Stimulated activated CD4-positive, alpha-beta T cell treated with anti-CD3 and anti-CD28 coated beads, Interleukin-1b, Interleukin-23, amount 100 ng/mL, for 24 hours (primary cell): ENCODE measurements at places on chromosomes 2 and 18.

DNA sequence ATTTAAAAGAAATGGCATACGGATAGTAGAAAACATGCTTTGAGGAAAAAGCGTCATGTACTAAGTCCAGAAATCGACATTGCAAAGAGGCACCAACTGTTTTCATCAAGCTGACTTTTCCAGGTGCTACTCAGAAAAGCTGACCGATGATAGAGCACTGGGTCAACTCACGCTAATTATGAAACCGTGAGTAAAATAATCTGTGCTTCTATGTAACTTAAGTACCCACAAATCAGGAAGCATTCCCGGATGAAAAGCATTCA is 353 bp upstream of the NUP35 start:
- no peak for DNase-seq

- DNase-seq: no peak
These were observed 680.9 kb downstream of the IRS1 start for GRCh38 chr2:226118471-226119429.

DNA sequence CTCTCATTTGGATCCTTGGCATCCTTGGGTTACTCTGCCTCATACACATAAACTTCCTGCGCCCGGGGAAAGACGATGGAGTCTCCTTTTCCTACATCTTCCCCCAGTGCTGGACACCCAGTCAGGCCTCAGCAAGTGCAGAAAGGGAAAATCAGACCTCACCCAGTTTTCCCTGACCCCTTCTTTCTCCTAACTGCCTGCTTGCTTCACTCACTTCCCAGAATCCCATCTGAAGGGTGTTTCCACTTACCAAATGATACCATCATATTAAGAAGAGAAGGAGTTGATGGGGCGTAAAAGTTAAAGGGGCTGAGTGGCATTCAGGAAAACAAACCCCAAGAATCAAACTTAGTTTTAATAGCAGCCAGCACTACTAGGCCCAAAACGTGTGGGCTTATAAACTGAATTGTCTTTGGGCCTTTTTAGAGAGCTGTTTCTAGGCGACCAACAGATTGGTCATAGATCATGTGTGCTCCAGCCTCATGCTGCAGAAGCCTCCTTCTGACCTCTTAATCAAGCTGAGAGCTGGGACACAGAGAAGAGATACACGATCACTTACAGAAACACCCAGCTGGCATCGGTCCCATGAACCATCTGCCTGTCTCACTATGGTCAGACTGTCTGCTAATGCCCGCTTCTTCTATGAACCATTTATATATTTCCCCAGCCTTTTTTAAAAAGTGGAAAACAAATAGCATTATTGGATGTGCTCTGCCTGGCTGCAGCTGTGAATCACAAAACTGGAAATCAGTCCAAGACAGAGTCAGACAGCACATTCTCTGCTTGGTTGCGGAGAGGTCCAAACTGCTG is 165.7 kb upstream of the SLC14A2 start:
- no peak for DNase-seq

GRCh38 chr2:27041752-27042151 is 9.0 kb downstream of the TMEM214 start:
- no peak for DNase-seq

DNA sequence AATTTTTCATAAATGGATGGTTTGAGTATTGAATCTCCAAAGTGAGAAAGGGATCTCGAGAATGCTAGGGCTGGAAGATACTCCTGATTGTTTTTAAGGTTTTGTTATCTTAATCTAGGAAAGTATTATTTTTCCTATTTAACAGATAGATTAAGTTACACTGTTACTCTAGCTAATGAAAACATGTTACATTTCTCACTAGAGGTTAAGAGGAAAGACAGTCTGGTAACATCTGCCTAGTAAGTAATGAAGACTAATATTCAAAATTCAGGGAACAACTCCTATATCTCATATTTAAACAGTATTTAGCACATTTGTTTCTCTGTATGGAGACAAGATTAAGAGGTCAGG is 2.0 kb downstream of the GALNT3 start:
- no peak for DNase-seq

DNA sequence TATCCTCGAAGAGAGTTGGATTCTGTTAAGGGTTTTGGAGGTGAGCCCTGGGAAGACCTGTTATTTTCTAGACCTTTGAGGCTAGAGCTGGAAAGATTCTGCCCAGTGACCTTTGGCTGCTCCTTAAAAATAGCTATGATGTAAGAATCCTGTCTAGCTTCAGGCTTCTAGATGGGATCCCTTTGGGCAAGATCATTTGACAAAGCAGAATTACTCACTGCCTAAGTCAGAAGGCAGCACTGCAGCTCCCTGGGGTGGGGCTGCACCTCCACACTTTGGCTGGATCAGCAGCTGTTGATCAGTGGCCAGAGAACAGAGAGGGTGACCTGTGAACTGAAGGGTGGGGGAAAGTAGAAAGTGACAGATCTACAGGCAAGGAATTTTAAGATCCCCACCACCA is 103.8 kb downstream of the ASAP2 start:
- no peak for DNase-seq

DNA sequence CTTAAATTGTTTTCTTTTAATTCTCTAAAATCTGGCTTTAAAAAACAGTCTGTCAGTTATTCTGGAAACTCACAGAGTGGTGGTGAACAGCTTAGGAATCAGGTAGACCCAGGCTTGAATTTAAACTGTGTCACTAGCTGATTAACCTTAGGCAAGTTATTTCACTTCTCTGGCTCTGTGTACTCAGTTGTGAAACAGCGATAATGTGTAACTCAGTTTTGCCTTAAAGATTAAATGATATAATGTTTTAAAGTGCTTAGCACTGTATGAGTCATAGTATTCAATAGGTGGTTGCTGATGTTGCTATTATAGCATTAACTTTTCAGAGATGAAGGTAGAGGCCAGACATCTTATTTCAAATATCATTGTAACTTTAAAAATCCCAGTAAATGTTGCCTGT is 40.7 kb downstream of the PKP4 start:
- no peak for DNase-seq

GRCh38 chr2:113700186-113700841 is 56.1 kb downstream of the SLC35F5 start:
- peak; percentile 8 for DNase-seq

- DNase-seq: peak; percentile 30
These were observed 901 bp downstream of the ICA1L start for GRCh38 chr2:202870431-202871299.

DNA sequence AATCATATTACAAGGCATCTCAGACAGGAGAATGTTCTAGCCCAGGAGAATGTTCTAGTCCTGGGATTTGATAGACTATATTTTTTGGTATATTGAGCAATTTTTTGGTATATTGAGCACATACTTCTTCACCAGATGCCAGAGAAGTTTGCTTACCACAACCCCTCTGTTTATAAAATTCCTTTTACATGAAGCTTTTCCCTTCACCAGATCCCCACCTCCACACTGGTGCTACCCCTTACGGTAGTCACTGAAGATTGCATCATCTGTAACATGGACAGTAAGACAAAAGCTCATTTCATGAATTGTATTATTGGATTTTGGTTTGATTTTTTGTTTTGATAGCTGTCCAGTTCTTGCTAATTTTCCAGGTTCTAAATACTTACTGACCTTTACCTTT is 7.2 kb upstream of the HNMT start:
- DNase-seq: no peak

DNA sequence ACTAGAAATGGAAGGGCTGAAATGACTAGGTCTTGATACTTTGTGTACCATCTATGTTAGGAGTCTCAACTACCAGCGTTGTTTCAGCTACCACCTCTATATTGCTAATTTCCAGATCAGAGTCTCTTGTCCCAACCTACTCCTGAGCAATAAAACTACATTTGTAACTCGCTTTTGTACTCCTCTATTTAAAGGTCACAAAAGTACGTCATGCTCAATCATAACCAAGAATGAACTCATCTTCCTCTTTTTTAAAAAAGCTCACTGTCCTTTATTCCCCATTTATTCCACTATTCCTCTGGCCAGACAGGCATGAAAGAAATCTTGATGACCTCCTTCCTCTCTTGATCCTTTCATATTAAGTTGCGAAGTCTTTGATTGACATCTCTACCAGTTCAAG is 11.2 kb upstream of the MATN3 start:
- no peak for DNase-seq

GRCh38 chr2:150882751-150883612 is 378.7 kb downstream of the RBM43 start:
- no peak for DNase-seq
